ENCODE measurements at places on chromosomes 6 and 20. TPM values are rescaled to one million over a fixed set of nuclear protein-coding genes. Genes with fewer than 3 reads are reported as not detected.

MMP24 gene
- total RNA-seq: 0.69 TPM

PRRT1 gene
- not detected for total RNA-seq

NTSR1 gene
- total RNA-seq: 0.98 TPM

IRF4 gene
- total RNA-seq: not detected

- DNase-seq: no peak
Measured at GRCh38 chr6:157037165-157037564, 260.0 kb downstream of the ARID1B start.

GRCh38 chr20:64236137-64237088 lies 19.1 kb upstream of the PCMTD2 start:
- DNase-seq: no peak

DNA sequence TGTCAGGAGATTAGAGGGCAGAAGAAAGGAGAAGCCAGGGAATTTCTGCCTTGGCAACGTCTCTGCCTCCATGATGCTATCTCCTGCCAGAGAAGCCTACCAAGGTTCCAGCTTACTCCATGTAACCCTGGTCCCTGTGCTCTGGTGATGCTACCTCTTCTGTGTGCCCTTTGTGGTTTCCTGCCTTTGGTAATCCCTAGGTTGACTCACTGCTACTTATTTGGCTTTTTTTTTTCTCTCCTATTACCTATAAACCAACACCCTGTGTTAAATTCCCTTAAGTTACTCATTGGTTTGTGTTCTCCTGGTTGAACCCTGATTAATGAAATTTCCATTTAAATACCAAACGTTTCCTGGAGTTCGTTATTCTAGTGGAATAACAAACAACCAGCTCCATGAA lies 527.8 kb upstream of the FLRT3 start:
- DNase-seq: peak; percentile 16

GRCh38 chr6:154350293-154350692 lies 6.3 kb downstream of the IPCEF1 start:
- no peak for DNase-seq

DNA sequence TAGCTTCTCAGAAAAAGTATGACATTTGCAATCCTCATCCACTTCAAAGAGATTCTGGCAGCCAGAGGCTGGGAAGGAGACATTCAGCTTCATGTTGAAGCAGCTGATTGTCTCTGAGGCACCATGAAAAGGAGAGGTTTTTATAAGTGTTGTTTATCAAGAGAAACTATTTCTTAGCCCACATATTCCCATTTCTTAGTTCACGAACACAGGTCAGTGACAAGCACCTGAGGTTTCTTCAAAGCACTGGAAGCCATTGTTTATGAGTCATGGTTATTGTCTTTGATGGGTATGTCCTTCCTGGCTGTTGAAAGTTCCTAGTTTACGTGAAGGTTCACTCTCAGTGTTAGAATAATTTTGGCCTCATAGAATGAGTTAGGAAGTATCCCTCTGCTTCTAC lies 3.0 kb upstream of the DDX43 start:
- DNase-seq: no peak

GRCh38 chr6:29791786-29792122 lies 35.9 kb upstream of the HLA-G start:
- DNase-seq: no peak

GRCh38 chr20:51347831-51348230 lies 194.7 kb downstream of the NFATC2 start:
- no peak for DNase-seq

- peak; percentile 12 for DNase-seq
Measured at GRCh38 chr6:110971468-110971867, 10.4 kb upstream of the RPF2 start.

DNA sequence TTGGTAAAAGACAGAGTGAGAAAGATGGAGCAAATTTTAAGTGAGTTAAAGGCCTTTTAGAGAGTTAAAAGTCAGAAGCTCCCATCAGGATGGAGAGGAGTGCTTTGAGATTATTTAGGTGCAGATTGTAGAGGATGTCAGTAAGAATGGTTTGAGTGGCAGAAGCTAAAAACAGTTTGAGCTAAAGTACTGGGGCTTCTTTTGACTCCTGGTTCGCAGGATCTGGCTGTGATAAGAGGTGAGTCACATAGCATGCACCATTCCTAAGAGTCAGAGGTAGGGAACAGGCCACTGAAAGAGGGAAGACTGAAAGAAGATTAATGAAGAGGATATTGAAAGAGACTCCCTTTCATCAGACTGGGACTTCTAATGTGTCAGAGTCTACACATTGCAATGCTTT lies 1047.9 kb upstream of the MAP3K7 start:
- no peak for DNase-seq

DNA sequence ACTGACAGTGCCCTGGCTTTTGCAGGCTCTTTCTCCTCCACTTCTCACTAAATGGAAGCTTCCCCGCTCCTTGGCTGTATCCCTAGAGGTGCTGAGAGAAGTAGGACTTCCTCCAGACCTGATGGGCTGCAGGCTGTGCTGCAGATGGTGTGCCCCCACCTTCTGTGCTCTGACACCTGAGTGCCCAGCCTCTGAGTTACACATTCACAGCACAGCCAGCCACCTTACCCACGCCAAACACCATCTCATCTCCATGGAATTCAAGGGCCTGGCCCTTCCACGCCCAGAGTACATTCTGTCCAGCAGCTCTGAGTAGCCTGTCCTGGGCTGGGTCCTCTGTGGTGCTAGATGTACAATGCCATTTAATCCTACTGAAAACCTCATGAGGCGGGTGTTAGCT lies 5.3 kb downstream of the SFTA2 start:
- DNase-seq: peak; percentile 61

DNA sequence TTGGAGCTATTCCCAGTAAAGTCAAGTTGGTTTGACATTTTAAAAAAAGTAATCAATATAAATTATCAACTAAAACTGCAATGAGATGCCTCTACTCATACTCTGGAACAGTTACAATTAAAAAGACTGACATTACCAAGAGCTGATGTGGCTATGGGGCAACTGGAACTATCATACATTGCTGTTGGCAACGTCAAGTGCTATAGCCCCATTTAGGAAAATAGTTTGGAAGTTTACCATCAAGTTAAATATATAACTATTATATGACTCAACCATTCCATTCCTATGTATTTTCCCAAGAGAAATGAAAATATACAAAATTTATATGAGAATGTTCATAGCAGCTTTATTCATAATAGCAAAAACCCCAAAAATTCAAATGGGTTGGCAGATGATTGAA lies 111.4 kb upstream of the HDGFL1 start:
- DNase-seq: no peak

DNA sequence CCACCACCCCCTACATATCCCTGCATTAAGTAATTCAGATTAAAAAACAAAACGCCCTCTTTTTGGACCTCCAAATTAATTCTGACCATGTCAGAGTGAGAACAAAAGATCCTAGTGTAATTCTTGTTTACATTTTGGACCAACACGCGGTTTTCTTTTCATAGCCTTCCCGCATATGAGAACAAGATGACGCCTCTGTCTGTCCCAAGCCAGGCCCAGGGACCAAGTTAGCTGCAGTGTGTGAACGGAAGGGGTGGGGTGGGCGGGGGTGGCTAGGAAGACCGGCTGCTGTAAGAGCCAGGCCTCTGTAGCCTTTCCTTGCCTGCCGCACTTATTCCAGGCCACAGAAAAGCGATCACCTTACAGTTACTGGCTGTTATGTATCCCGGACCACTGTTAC lies 68.0 kb downstream of the PLCG1 start:
- DNase-seq: no peak
